Activated CD4-positive, alpha-beta T cell treated with anti-CD3 and anti-CD28 coated beads, Interleukin-2, amount 50 U/mL, for 1 hour (primary cell): ENCODE measurements at places on chromosomes 7 and 10.

DNA sequence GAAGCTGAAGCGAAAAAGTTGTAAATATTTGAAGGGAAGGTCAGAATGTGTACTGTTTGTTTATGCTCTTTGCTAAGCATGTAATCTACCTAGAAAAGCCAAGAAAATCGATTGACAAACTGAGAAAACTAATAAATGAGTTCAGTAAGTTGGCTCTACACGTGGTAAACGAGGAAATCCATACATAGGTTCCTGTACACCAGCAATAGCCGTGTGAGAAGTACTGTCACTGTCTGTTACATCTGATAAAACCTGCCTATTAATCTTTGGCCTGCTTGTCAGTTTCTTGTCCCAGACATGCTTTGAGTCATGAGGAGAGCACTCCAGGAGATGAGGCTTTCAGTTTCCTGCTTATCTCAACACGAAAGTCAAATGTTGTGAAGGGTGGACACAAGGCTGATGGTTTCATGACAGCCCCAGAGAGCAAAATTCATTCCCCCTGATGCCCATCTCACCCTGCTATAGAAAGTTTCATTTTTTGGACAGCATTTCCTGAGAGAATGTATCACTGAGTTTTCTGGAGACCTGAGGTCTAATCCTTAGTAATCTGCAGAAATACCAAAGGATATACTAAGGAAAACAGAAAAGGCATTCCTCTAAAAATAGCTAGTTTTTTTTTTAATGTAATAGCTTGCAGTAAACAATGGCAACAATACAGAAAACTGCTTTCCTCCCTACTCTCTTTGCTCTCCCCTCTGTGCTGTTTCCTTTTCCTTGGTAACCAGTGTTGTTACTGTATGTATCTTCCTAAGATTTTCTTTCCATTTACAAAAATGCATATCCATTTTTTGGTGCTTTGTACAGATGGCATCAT lies 18.8 kb downstream of the BMPR1A start:
- no peak for DNase-seq

GRCh38 chr10:110420401-110421193 lies 77.1 kb upstream of the DUSP5 start:
- no peak for DNase-seq

DNA sequence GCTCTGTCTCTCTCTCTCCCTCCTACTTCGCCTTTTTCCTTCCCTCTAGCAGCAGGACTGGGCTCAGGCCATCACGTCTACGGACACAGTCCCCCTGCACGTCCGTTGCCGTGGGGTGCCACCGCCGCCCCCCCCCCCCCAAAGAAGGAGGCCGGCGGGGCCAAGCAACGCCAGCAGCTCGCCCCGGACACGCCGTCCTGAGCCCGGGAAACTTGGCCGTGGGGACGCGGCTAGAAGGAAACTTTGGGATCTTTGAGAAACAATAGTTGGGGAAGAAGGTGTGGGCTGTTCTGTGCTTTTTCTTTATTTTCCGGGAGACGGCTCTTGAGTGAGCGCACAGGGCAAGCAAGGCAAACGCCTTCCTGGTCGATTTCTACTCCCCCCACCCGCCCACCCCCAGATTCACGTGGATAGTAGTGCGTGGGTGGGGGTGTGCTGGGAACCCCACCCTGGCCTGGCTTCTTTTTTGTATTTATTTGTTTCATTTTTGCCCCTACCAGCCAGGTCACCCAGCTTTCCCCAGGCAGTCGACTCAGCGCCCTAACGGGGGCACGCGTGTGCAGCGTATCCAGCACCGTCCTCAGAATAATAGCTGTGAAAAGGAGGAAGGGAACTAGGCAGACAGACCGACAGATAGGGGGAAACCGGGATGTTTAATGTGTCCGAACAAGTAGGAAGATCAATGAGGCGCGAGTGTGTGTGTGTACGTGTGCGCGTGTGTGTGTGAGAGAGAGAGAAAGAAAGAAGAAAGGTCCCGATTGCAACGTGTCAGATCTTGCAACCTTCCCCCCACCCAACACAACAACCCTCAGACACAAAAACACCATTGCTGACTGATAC lies 1.4 kb downstream of the MXI1 start:
- peak; percentile 42 for DNase-seq

DNA sequence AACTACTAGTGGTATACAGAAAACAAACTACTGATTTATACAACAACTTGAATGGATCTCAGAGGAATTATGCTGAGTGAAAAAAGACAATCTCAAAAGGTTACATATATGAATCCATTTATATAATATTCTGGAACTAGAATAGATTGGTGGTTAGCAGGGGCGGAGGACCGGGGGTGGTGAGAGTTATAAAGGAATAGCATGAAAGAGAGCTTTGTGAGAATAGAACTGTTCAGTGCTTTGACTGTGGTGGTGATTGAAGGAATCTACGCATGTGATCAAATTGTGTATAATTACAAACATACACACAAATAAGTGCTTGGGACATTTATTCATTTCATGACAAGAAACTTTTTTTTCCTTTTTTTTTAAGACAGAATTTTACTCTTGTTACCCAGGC lies 19.6 kb downstream of the RAB19 start:
- DNase-seq: no peak

GRCh38 chr7:3107889-3108570 lies 64.4 kb upstream of the CARD11 start:
- DNase-seq: no peak

DNA sequence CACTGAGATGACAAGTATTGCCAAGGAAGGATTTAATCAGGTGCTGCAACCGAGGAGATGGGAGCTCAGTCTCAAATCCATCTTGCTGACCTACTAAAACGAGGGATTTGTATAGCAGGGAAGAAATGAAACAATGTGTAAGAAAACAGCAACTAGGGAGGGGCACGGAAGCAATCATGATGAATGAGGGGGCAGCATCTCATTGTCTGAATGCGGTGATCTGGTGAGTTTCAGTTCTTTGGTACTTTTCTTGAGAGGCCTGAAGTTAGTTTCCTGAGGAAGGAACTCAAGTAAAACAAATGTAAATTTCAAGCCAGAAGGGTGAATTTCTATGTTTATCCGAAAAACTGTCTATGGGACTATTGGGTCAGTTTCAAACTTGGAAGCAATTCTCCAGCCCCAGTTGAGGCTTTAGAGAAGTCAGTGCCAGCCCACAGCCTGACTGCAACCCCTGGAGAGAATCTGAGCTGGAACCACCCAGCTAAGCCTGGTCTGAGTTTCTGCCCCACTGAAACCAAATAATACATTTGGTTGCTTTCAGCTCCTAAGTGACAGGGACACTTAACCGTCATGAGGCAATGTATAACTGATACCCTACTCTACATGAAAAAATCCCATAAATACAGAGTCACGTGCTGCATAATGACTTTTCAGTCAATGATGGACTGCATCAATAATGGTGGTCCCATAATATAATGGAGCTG lies 45.8 kb upstream of the TNS3 start:
- no peak for DNase-seq

- DNase-seq: no peak
Observed at GRCh38 chr10:44051584-44052385, 333.1 kb downstream of the CXCL12 start.

DNA sequence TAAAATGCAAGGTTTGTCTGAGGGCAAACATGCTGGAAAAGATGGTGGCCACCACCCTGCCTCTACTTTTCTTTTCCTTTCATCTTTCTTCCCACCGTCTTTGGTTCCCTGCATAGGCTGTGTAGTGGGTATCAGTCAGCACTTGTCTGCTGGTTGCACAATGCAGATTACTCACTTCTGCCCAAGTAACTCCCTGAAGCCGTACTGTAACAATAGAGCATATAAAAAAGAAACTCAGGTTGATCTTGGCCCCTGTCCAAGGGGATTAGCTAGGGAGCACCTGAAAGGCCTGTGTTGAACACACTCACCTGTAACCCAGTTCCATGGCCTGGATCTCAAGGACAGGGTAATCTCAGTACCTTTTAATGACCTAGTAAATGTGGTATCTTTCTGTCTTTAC lies 533.0 kb upstream of the GALNT17 start:
- no peak for DNase-seq

DNA sequence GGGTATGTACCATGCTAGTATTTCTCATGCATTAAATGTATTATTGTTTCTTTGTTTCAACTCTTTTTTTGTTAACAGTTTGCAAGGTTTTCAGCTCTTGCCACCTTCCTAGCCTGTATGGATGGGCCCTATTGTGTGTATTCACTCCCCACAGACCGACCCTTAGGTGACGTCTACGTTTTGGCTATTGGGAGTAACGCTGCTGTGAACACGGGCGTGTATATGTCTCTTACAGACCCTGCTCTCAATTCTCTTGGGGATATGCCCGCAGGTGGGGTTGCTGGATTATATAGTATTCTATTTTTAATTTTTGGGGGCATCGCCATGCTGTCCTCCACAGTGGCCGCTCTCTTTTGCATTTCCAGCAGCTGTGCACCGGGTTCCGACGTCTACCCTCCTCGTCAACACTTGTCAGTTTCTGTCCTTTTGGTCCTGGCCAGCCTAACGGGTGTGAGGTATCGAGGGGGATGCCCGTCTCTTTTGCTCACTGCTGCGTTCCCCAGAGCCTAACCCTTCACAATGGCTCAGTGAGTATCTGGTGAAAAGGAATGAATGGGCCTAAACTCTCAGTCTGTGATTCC lies 64.1 kb upstream of the GNA12 start:
- no peak for DNase-seq

GRCh38 chr7:29204491-29205272 lies 10.1 kb downstream of the CHN2 start:
- no peak for DNase-seq

GRCh38 chr7:46955531-46955930 lies 626.4 kb downstream of the TNS3 start:
- DNase-seq: no peak

DNA sequence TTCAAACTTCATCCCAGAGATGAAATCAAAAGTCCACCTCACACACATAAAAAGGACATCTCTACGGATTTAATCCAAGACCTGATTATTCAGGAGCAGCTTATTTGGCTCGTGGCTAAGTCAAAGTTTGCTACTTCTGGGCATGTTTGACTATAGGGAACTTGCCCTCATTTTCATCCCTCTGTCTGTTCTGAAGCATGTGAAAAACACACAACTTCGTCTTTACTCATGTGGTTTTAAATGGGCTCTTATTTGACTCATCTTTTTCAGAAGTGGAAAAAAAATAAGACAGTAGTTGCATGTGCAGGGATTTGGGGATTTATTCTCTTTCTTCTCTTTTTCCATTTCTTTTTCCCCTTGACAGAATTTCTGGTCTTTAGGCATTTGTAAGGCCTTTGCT lies 295.9 kb downstream of the TFEC start:
- DNase-seq: no peak

DNA sequence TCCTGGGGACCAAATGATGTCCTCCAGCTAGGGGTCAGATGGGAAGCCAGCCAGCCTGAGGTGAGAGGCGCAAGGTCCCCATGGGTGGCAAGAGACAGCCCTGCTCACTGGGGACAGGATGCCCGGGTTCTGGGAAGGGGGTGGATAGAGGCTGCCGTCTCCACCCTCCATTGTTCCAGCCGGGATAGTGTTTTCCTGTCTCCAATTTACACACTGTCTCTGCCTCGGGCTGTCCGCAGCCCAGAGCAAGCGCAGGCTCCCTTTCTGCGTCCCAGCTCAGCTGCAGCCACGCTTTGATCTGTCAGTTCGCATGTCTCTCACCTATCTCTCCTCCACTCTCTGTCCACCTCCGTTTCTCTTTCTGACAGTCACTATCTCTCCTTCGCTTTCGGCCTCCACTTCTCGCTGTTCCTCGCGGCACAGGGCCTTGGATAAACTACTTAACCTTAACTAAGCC lies 2.1 kb downstream of the EPHB4 start:
- DNase-seq: no peak

- DNase-seq: no peak
Observed at GRCh38 chr7:44184206-44184872, 4.9 kb downstream of the GCK start.

- DNase-seq: no peak
Observed at GRCh38 chr10:11757454-11757820, 15.3 kb downstream of the ECHDC3 start.

DNA sequence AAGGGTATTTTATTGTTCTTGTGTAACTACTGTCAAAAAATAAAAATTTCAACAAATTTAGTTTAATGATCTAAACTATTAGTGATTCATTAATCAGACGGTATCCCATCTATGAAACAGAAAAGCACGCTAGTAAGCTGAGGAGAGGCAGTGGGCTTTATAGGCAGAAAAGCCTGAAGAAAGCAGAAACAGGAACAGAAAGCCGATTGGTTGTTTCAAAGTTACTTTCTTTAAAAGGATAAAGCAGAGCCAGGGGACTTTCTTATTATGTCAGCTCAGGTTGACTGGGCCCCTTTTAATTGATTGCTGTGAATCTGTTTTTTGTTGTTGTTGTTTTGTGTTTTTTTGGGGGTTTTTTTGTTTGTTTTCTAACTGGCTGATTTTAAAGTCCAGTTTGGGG lies 105.5 kb downstream of the TES start:
- no peak for DNase-seq

DNA sequence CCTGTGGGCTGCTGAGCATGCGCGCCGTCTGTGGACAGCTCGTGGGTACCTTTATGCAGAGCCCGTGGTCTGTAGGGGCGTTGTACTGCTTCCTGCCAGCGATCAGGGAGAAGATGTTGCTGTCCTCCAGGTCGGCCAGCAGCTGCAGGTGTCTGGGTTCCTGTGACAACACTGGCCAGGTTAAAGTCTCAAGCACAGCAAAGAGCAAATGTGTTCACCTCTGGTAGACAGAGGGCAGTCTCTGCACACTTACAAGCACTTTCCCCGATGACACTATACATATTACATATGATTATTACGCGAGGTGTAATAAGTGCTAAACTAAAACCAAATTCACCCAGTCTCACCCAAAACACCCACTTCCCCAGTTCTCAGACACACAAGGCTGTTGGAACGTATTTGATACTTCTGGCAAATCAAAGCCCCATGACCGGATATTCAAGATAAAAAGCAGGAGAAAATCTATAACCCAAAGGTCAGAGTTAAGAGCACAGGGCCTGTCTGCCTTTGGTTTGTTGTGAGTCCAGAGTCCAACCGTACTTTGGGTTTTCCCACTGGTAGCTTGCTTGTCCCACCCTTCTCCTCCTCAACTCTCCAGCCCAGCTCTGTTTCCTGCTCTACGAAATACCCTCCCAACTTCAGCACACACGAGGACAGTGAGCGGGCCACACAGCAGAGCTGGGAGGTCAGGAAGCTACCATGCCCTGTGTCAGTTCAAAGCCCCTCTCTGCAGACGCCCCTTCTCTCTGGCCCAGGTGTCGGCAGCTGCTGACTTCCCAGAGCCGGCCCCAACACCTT lies 49.7 kb upstream of the DDC start:
- no peak for DNase-seq

DNA sequence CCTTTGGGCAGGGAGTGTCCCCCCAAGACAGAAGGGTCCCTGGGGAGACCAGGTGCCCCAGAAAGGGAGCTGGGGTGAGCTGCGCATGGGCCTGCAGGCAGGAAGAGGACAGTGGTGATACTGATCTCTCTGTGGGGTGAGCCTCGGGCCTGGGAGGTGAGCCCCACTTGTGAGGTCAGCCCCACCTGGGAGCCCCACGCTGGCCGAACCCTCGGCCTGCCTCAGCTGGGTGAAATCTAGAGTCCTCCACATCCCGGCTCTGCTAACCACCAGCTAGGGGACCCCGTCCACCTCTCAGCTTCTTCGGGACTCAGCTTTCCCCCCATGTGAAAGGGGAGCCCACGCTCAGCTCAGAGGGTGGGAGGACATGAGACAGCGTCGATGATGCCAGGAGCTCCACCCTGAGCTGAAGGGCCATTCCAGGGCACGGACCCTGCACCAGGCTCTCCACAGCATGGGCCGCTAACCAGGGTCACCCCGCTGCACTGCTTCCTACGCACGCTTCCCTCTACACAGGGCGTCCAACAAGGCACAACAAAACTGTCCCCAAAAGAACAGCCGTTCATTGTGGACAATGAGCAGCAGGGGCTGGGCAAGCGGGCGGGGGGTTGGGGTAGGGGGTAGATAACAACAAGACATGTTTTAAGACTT lies 48.7 kb downstream of the CAMK2B start:
- DNase-seq: no peak
